T-helper 2 cell treated with Interferon-gamma antibody and Interleukin-4, amounts not matched to agents 5 μg/mL and 100 μg/mL, for 36 hours (primary cell): ENCODE measurements at places on chromosomes 13 and 19.

- no peak for DNase-seq
Measured at GRCh38 chr19:45772130-45772840, 3.2 kb upstream of the SIX5 start.

DNA sequence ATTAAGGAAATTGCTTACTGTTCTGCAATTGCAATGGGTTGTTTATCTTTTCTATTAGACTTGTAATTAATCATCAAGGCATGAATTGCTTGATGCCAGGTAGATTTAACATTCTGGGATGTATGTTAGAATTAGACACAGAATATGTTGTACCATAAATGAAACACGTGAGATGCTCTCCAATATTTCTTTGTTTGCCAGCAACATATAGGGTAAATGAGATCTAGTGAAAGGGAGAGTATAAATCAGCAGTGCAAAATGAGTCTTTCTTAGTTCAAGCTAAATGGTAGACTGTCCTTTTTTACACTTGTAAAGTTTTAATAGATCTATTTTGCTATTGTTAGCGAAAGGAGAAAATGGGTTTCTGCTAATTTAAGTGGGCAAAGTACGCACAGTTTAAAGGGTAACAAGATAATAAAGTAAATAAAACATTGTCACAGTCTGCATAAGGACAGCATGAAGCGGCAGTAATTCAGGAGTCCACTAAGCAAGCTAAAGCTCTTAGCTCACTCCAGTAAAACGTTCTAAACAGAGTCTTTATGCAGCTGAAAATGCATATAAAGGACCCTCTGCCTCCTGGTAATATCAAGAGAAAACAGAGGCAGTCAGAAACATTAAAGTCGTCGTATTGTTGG lies 1137.1 kb downstream of the OLFM4 start:
- DNase-seq, result no peak

DNA sequence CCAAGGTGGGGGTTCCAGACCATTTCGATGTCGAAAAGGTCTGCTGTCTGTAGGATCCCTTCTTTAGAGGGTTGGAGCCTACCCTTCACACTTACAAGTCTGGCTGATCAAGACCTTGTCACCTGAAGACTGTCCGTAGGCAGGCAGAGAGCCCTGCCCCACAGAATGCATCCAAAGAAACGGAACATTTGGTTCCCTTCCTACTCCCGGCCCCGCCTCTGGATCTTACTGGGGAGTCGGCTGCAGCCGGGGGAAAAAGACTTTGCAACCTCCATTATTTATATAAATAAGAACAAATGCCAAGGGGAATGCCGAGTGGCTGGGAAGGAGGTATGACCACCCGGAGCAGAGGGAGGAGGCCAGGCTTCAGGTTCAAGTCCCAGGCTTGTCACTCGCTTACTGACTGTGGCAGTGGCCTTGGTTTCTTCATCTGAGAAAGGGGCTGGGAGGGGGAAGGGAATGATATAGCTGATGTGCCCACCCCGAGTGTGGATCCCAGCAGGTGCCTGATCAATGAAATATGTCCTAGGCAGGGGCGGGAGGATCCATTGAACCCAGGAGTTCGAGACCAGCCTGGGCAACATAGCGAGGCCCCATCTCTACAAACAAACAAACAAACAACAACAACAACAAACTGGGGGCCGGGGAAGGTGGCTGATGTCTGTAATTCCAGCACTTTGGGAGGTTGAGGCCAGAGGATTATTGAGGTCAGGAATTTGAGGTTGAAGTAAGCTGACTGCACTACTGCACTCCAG lies 48.7 kb downstream of the RFX2 start:
- no peak for DNase-seq

- DNase-seq, result no peak
Measured at GRCh38 chr19:47720669-47721422, 7.6 kb downstream of the EHD2 start.

GRCh38 chr19:40139533-40140287 lies 49.0 kb upstream of the ZNF780A start:
- no peak for DNase-seq

GRCh38 chr19:42330241-42330711 lies 4.8 kb downstream of the MEGF8 start:
- DNase-seq, result no peak

GRCh38 chr13:50123515-50123861 lies 108.2 kb downstream of the KCNRG start:
- DNase-seq, result no peak

DNA sequence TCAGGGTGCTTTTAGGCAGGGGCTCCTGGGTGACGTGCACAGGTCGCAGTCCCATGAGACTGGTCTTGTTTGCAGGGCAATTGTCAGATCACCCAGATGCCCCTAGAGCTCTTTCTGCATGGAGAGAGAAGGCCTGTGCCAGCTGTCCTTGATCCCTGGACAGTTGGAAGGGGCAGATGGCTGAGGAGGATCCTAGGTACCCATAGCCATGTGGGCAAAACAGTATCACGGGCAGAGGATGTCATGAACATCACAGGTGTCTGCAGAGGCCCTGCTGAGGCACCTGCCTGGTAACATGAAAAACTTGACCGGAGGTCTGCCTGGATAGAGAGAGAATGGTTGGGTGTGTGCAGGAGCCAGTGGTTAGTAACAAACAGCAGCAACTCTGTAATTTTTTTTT lies 99.3 kb downstream of the ZNF536 start:
- DNase-seq, result no peak

DNA sequence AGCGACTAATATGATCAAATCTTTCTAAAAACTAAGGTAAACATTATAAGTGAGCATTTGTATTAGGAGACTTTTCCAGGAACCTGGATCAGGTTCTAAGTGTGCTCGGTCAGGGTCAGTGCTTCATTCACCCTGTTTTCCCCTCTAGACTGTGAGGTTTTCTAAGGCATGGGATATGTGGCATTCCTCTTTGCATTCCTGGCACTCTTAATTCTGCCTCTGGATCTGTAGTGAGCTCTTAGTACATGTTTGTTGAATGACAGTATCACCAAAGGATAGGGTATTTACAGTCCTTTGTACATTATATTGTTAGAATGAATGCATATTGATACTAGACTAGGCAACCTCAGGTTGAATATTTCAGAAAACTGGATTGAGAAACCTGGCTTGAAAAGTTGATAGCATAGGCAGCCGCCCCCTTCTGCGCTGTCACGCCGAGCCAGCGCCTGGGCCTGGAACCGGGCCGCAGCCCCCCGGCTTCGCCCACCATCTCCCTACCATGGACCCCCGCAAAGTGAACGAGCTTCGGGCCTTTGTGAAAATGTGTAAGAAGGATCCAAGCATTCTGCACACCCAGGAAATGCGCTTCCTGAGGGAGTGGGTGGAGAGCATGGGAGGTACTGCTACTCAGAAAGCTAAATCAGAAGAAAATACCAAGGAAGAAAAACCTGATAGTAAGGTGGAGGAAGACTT lies 156.5 kb downstream of the KCNRG start:
- no peak for DNase-seq

- no peak for DNase-seq
Measured at GRCh38 chr19:2547033-2547680, 71.2 kb downstream of the GADD45B start.

- DNase-seq, result no peak
Measured at GRCh38 chr13:81874253-81874652, 1533.3 kb upstream of the SPRY2 start.

DNA sequence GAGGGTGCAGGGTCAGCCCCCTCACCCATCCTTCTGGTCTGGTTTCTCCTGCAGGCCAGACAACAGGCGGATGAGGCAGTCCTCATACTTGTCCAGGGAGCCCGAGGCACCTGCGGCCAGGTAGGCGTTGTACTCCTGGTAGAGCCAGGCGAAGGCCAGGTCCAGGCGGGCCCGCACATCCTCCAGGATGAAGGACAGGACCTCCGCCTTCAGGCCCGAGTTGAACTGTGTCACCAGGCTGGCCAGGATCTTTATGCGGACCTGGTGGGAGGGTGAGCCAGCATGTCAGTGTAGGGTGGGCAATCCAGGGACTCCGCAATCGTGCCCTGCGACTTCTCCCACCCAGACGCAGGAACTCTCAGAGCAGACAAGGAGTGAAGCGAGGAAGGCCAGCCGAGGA lies 13.8 kb upstream of the RSPH6A start:
- no peak for DNase-seq

- no peak for DNase-seq
Measured at GRCh38 chr13:27037571-27037970, 134.0 kb downstream of the USP12 start.

DNA sequence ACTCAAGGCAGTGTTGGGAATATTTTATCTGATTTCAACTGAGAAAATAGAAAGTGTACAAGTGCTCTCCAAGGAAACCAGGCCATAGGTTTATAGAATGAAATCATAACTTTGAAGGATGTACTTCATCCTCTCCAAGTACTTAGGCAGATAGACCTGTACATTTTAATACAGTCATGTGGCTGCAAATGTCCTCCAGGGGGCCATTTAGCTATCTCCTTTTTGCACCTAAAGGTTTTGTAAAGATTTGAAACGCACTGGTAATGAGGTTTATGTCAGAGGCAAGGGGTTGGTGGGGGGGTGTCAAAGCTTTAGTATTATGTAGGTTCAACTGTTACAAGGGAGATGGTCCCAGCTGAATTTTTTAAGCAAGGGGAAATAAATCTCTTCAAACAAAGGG lies 364.4 kb downstream of the DCT start:
- no peak for DNase-seq

DNA sequence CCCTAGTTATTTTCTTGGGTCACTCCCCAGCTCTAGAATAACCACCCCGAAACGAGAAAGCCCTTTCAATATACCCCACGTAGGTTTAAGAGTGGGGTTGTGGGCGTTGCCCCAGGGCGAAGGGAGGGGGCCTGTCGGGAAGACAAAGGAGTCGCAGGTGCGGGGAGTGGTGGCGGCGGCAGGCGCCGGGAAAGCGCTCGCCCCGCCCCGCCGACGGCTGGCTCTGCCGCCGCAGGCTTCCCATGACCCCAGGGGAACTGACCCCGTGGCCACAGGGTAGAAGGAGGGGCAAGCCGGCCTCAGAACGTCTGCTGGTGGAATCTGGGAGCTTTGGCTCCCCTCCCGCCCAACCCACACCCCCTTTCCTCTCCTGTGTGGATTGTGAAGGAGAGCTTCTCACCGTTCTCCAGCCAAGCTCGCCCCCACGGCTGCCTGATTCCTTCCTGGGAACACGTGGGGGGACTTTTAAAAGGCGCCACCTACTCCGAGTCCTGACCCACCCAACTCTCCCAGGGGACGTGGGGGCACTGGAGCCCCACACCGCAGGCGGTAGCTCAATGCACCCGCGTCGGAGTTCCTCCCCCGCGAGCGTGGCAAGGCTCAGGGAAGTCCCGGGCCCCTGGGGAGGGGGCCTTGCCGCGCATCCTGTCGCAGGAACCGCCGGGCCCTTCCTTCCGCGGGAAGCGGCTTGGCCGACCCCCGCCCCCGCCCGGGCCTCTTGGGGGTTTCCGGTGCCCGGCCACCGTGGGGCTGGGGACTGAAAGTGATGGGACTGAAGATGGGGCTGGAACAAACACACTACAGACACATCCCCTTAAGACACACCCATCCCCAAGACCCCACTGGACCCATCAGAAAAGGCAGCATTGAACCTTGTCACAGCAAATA lies 5.5 kb downstream of the IER2 start:
- DNase-seq, result peak; percentile 85

DNA sequence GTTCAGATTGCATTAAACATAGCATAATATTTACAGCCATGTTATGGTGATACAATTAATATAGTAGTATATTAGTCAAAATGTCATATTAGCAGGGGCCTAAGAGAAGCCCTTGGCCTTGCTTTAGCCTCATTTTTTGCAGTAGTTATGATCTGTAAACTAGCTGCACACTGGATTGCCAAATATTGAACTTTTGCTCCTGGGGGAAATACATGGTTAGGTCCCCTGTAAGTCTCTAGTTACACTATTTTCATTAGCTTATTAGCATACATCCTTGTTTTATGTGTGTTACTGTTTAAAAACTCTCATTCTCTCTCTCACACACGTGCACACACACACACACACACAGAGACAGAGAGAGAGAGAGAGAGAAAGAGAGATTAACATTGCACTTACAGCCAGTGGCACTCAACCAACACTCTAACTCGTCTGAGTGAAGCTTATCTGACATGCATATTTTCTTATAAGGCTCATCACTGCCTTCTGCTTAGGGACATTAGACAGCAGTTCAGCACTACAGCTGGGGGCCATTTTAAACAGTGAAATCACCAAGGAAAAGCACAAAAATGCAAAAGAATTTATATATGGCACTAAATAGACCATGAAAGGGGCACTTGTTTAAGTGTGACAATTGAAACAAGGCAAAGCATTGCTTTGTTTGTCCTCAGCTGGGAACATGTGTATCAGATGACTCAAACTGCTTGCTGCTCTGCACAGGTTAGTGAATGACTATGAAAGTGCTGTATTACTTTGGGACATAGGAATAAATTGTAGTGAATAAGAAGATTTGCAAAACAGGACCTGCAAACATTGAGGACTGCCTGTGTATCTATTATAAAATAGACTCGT lies 278.7 kb downstream of the GPC6 start:
- DNase-seq, result no peak

DNA sequence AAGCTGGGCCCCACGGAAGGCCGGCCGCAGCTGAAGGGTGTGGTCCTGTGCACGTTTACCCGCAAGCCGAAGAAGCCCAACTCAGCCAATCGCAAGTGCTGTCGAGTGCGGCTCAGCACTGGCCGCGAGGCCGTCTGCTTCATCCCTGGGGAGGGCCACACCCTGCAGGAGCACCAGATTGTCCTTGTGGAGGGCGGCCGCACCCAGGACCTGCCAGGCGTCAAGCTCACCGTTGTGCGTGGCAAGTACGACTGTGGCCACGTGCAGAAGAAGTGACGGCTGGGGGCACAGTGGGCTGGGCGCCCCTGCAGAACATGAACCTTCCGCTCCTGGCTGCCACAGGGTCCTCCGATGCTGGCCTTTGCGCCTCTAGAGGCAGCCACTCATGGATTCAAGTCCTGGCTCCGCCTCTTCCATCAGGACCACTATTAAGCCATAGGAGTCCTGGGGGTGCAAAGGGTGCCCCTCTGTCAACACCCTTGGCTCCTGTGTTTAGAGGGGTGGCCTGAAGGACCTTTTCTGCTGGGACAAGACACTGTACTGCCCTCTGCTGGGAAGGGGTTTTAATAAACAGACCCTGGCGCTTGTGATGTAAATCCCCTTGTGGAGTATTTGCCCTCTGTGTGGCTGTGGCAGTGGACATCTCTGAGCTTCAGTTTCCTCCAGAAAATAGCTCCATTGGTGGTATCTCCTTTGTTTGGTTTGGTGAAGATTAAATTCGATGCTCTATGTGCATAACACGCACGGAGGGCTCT lies 1.9 kb downstream of the MRPS12 start:
- peak; percentile 23 for DNase-seq

DNA sequence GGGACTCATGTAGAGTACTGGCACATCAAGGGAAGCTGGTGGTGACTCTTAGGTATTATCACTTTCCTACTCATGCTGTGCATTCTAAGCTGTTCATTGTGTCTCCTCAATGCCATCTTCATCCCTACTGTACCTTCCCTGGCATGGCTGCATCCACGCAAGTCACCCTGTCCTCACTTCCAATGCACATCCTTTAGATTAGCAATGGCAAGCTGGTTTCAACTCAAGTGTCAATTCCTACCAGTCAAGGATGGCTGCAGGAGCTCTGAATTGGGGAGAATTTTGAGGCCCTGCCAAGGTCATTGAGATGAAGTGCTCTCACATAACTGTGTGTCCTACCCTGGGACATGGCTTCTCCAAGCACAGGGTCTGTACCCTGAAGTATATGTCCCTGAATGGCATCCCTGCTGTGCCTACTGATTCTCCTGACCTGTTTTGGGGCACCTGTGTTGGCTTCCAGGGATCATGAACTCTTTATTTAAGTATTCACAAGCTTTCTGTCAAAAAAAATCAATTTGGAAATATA lies 24.6 kb downstream of the COL4A1 start:
- no peak for DNase-seq
